ENCODE measurements at places on chromosomes 16 and 17.

- DNase-seq: no peak
Observed at GRCh38 chr17:4533523-4534504, 21.4 kb downstream of the MYBBP1A start.

GRCh38 chr17:75872434-75873351 lies 5.7 kb downstream of the TRIM47 start:
- peak; percentile 45 for DNase-seq

- DNase-seq: peak; percentile 65
Observed at GRCh38 chr17:80513892-80514291, 30.7 kb upstream of the RPTOR start.

DNA sequence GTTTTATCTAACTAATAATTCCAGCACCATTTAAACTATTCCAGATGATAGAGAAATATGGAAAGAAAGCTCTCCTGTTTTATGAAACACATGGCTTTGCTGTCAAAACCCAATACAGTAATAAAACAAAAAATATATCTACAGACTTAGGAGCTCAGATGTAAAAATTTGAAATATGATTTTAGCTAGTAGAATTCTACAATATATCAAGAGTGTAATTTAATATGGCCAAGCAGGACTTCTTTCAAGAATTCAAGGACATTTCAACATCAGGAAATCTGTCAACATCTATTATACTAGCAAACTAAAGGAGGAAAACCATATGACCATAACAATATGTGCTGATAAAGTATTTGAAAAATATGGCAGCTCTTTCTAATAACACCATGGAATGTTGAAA lies 57.5 kb downstream of the CCDC182 start:
- DNase-seq: no peak

- DNase-seq: peak; percentile 86
Observed at GRCh38 chr17:15171167-15172047, 93.7 kb downstream of the PMP22 start.

GRCh38 chr17:20999841-21000532 lies 42.8 kb downstream of the USP22 start:
- DNase-seq: no peak

- no peak for DNase-seq
Observed at GRCh38 chr16:64167936-64168335, 953.9 kb downstream of the CDH11 start.

- DNase-seq: peak; percentile 77
Observed at GRCh38 chr16:82855471-82855870, 228.7 kb downstream of the CDH13 start.

- no peak for DNase-seq
Observed at GRCh38 chr17:2899906-2900305, 103.7 kb downstream of the RAP1GAP2 start.

GRCh38 chr17:50476545-50477315 lies 1.9 kb upstream of the RSAD1 start:
- DNase-seq: no peak

GRCh38 chr16:50440991-50441390 lies 72.2 kb upstream of the BRD7 start:
- no peak for DNase-seq

DNA sequence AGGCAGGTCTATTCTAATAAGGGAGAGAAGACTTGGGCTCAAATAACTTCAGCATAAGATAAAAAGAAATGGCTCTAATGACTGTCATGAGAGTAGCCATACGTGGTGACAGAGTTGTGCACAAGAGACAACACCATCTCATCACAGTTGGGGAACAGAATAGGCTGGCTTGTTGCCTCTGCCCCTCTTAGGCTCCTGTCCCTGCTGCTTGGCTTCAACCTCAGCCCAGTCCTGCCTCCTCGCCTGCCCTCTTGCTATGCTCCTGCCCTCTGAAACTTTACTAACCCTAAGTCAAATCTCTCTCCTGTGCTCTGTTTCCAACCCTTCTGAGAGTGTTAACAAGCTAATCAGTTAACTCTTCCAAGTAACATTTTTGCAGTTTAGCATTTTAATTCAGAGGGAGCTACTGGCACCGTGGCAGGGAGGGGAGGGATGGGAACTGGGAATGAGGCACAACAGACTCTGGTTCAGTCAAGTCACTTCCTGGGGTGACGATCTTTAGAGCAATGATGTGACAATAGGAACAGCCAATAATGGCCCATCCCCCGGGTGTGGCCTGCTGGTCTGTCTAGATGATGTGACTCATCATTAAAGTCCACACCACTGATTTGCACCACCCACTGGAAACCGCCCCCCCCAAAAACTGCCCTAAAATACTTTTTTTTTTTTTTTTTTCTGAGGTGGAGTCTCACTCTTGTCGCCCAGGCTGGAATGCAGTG lies 35.5 kb downstream of the DNAH17 start:
- DNase-seq: peak; percentile 25

DNA sequence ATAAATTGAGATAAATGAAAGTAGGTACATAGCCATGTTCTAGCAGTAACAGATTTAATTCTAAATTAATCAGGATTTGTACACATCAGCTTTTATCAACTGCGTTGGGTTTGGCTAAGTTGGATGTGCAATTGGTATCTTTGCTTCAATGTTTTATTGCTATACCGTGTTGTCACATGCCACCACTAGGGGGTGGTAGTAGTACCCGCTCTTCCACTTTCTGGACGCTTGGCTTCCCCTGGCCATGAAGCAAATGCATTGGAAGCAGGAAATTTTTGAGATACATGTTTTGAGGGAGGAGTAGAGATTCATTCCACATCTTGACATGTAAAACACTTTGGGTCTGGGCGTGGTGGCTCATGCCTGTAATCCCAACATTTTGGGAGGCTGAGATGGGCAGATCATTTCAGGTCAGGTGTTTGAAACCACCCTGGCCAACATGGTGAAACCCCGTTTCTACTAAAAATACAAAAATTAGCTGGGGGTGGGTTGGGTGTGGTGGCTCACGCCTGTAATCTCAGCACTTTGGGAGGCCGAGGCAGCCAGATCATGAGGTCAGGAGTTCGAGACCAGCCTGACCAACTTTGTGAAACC lies 58.6 kb downstream of the EMP2 start:
- DNase-seq: peak; percentile 68

DNA sequence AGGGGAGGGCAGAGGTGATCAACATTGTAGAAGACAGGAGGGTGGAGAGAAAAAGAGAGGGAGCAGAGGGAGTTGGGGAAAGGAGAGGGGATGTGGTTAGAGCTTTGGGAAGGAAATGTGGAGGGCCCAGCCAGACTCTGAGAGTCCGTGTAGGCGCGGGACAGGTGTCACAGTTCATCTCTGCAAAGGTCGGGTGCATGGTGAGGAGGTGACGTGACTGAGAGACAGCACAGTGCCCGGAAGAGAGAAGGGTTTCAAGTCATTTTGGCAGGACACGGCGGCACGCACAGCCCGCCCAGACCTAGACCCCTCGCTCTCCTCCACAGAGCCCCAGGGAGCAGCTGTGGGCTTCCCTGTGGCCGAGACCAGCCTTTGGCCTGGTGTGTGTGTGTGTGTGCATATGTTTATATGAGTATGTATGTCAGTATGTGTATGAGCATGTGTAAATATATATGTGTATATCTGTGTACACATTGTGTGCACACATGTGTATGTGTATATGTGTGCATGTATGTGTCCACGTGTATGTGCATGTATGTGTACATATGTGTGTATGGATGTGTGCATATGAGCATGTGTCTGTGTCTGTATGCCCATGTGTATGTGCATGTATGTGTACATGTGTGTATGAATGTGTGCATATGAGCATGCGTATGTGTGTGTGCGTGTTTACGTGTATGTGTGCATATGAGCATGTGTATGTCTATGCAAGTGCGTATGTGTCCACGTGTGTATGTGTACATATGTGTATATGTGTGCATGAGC lies 104.6 kb downstream of the SEC14L1 start:
- DNase-seq: no peak

- no peak for DNase-seq
Observed at GRCh38 chr17:79324194-79324593, 249.6 kb downstream of the ENGASE start.

GRCh38 chr17:67011527-67012175 lies 32.7 kb upstream of the CACNG1 start:
- no peak for DNase-seq

GRCh38 chr16:67209565-67209964 lies 10.6 kb downstream of the ELMO3 start:
- DNase-seq: no peak

All from fibroblast of upper back skin (primary cell).